RWPE2 (cell line): ENCODE measurements at places on chromosomes 11 and 22.
A peak's percentile ranks its signal among the peaks of the same experiment; 100 is the strongest.

DNA sequence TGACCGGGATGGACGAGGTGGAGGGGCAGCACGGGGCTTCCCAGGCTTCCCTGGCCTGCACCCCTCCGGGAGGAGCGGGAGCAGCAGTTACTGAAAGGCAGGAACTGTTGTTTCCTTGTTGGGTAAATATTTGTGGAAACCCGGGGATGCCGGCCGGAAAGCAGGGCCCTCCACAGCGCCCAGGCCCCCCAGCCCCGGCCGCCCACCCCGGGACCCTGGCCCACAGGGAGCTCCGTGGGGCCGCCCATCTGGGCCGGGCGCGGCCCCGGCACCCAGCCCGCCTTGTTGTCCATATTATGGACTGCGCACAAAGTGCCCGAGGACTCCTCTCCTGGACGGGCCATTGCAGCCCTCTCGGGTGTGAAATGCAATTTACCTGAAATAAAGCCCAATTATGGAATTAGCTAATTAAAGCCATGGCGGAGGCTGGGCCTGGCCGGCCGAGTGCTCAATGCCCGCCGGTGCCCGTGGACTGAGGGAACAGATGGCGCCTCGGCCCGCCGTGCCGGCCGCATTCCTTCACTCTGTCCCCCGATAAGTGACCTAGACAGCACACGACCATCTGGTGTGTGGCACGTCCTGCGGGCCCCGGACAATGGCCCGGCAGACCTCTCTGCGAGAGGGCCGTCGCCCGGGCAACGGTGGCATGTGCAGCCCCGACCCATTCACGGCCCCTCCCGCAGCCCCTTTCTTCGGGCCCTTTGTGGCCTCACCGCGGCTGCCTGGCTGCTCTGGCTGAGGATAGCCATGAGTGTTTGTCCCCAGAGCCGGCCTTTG, 35.4 kb downstream of the CDKN1C start:
- H3K4me3 ChIP-seq, result no peak overlapping the region
- no peak for DNase-seq
- no peak overlapping the region for H3K27ac ChIP-seq

DNA sequence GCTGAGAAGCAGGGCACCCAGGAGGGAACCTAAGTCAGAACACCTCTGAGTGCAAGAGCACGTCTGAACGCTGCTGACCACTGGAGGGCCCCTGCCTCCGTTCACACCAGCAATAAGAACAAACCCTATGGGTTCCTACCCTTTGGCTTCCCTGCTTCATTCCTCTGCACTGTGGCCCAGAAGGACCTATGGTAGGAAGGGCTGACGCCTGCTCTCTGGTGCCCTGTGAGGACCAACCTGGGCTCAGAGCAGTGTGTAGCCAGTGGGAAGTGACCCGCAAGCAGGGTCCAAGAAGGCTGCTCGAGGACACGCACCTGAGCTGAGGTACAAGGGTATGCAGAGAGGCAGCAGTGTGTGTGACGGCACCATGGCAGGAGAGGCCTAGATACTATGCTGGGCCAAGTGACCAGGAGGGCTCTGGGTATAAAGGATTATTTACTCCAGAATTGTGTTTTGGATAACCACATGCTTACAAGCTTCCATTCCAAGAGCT, 68.8 kb upstream of the CLTCL1 start:
- H3K4me1 ChIP-seq, result no peaks in the 10 kb centered on the region
- no peak overlapping the region for H3K27ac ChIP-seq
- peaks cover 84% of the 10 kb centered on the region for H3K36me3 ChIP-seq
- H3K4me3 ChIP-seq, result no peak overlapping the region
- H3K27me3 ChIP-seq, result no peaks in the 10 kb centered on the region

- H3K36me3 ChIP-seq, result no peaks in the 10 kb centered on the region
- DNase-seq, result no peak
- peaks cover 3% of the 10 kb centered on the region for H3K4me1 ChIP-seq
- H3K27me3 ChIP-seq, result no peaks in the 10 kb centered on the region
- no peak overlapping the region for H3K27ac ChIP-seq
These were observed 35.0 kb upstream of the OR9G4 start for GRCh38 chr11:56783448-56784041.

- no peaks in the 10 kb centered on the region for H3K4me1 ChIP-seq
- H3K36me3 ChIP-seq, result no peaks in the 10 kb centered on the region
- H3K27ac ChIP-seq, result no peak overlapping the region
- no peak overlapping the region for H3K4me3 ChIP-seq
- H3K27me3 ChIP-seq, result peaks cover 6% of the 10 kb centered on the region
- no peak for DNase-seq
These were observed 231.3 kb downstream of the BUD13 start for GRCh38 chr11:116541460-116541859.

DNA sequence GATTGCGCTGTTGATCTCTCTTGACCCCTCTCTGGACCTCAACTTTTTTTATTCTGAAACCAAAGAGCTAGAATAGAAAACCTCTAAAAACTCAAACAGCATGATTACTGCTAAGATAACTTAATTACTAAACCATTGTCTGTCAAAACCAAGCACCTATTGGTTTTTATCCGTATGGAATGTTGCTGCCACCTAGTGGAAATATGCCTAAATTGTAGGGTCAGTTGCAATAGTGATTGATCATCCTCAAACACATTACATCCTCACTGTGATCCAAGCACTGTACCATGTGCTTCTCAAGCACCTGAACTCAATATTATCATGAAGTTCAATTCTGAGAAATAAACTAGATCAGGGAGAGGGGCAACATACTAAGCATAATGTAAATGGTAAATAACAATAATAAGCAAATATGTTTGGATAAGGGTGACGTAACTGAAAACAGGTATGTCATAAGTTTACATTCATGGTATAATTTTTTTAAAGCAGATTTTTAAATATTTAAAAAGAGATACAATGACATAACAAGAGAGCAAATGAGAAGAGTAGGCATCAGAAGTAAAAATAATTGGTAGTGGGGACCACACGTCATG, 3.8 kb upstream of the OR5A2 start:
- H3K27me3 ChIP-seq, result peaks cover 5% of the 10 kb centered on the region
- no peak for DNase-seq
- no peaks in the 10 kb centered on the region for H3K4me1 ChIP-seq
- H3K27ac ChIP-seq, result no peak overlapping the region

DNA sequence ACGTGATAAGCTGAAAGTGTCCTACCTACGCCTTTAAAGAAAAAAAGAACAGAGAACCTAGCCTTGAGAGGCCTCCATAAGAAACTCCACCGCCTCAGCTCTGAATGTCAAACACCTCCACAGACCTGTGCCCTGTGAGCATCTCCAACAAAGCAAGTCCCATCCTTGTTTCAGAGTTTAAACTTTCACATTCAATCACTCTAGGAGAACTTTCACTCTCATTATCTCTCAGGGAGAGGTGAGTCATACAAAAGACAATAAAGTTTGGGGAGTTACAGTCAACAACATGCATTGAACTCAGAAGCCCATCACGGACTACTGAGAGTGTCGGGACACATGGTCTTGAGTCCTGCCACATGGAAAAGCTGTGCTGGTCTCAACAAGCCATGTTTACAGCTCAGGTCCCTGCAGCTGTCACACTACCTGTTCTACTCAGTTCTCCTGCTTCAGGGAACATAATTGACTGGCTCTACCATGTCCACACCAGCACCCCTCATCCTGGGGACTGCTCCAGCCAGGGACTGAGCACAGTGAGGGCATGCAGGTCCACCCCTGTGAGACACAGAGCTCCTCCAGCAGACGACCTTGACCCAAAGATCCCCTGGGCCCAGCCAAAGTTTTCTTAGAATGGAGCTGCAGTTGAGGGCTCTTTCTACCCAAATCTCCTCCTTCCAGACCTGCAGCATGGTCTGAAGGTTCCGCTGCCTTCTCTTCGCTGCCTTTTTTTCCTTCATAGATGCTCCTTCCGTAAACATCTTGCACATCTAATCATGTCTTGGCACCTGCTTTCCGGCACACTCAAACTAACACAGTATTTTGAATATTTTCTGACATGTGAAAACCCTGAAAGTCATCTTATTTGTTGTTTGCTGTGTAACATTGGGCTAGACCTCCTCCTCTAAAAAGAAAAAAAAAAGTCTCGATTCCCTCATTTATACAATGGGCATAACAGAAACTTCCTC, 114.9 kb downstream of the ETS1 start:
- peaks cover 92% of the 10 kb centered on the region for H3K36me3 ChIP-seq
- no peaks in the 10 kb centered on the region for H3K4me1 ChIP-seq
- no peaks in the 10 kb centered on the region for H3K27me3 ChIP-seq
- no peak for DNase-seq

- H3K36me3 ChIP-seq, result no peaks in the 10 kb centered on the region
- no peak for DNase-seq
- no peak overlapping the region for H3K27ac ChIP-seq
- peaks cover 2% of the 10 kb centered on the region for H3K4me1 ChIP-seq
These were observed 52.5 kb downstream of the C22orf31 start for GRCh38 chr22:29009148-29009547.

DNA sequence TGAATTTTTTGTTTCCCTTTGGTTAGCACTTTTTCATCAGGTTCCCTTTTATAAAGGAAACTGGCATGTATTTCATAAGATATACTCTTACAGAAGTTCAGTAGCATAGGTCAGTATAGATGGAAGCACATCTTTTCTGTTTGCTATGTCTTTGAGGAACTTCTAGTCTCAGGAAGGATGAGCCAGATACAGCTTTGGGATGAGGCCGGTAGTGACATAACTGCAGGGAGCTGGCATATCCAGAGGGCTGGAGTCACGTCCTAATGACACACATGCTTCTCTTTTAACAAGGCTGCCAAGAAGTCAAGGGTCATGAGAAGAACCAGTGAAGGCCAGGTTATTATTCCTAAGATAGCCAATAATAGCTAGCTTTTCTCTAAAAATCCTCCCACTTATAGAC, 33.3 kb upstream of the ADSL start:
- no peaks in the 10 kb centered on the region for H3K4me1 ChIP-seq
- H3K27ac ChIP-seq, result no peak overlapping the region
- peaks cover 80% of the 10 kb centered on the region for H3K36me3 ChIP-seq
- H3K27me3 ChIP-seq, result no peaks in the 10 kb centered on the region

DNA sequence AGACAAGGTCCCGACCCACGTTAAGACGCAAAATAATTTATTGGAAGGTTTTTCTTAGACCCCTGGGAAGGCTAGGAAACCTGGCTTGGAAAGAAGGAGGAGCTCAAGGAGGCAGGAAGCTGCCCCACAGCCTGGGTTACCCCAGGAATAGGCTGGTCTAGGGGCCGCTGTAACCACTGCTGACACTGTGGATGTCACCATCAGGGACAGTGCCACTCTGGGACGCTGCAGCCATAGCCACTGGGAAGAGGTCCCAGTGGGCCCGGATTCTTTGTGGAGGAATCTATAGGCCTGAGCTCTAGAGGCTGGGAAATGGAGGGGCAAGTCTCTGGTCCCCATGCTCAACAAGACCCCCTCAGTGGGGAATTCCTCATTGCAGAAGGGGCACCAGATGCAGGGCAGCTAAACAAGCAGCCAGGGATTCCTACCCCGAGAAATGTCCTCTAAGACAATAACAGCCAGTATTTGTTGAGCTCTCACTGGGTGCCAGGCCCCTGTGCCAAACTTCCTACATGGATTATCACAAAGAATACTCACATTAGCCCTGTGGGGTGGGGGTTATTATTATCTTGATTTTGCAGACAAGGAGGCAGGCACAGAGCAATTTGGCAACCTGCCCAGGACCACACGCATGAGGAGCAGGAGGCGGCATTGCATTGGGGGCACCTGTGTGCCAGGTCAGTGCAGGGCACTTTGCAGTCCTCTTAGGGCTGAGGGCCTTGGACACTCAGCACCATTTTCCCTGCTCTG, 19.5 kb upstream of the CHKA start:
- H3K4me1 ChIP-seq, result no peaks in the 10 kb centered on the region
- H3K27me3 ChIP-seq, result no peaks in the 10 kb centered on the region
- H3K36me3 ChIP-seq, result no peaks in the 10 kb centered on the region
- peak; percentile 37 for DNase-seq
- H3K27ac ChIP-seq, result no peak overlapping the region
- H3K4me3 ChIP-seq, result no peak overlapping the region

GRCh38 chr11:2533587-2534133, 88.9 kb downstream of the KCNQ1 start:
- H3K4me3 ChIP-seq, result peak overlapping the region; percentile 9
- peak overlapping the region; percentile 73 for H3K27ac ChIP-seq
- no peaks in the 10 kb centered on the region for H3K36me3 ChIP-seq
- H3K4me1 ChIP-seq, result peaks cover 17% of the 10 kb centered on the region

- H3K27me3 ChIP-seq, result no peaks in the 10 kb centered on the region
- no peaks in the 10 kb centered on the region for H3K36me3 ChIP-seq
- DNase-seq, result no peak
These were observed 69.7 kb upstream of the GALNT18 start for GRCh38 chr11:11691296-11692151.

- no peak overlapping the region for H3K27ac ChIP-seq
- no peaks in the 10 kb centered on the region for H3K4me1 ChIP-seq
- no peak overlapping the region for H3K4me3 ChIP-seq
- no peaks in the 10 kb centered on the region for H3K27me3 ChIP-seq
These were observed 19.8 kb downstream of the SAMM50 start for GRCh38 chr22:43975041-43975440.

DNA sequence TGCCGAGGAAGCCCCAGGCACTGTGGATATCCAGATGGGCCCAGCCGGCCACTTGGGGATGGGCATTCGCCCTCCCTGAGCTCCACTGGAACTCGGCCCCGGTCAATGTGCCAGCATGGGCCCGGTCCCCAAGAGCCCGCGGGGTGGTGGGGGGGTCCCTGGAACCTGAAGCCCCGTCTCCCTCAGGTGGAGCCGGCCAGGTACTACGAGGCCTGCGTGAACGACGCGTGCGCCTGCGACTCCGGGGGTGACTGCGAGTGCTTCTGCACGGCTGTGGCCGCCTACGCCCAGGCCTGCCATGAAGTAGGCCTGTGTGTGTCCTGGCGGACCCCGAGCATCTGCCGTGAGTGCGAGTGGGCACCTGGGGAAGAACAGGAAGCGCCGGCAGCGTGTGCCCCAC, 21.2 kb downstream of the MUC5AC start:
- H3K4me3 ChIP-seq, result no peak overlapping the region
- H3K27ac ChIP-seq, result no peak overlapping the region
- no peaks in the 10 kb centered on the region for H3K36me3 ChIP-seq
- DNase-seq, result no peak

GRCh38 chr11:97854357-97854756, 1166.4 kb upstream of the CNTN5 start:
- DNase-seq, result no peak
- H3K4me1 ChIP-seq, result no peaks in the 10 kb centered on the region
- H3K27ac ChIP-seq, result no peak overlapping the region
- H3K4me3 ChIP-seq, result no peak overlapping the region
- no peaks in the 10 kb centered on the region for H3K36me3 ChIP-seq

DNA sequence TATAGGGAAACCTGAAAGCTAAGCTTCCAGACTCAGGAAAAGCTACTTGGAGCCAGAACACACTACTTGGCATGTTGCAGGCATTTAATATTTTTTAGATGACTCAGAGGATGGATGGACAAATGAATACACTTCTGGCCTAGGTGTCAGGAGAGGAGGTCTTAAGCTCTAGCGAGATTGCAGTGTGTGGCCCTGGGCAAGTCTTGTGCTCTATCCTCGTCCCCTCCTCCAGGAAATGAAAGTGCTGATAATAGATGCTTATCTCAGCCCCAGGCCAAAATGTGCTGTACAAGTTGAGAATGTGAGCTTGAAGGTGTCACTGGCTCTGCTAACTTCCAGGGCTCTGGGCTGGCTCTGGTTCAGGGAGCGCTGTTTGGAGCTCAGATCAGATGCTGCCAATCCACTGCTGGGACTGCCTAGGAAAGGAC, 136.3 kb downstream of the PKNOX2 start:
- H3K4me3 ChIP-seq, result no peak overlapping the region
- no peaks in the 10 kb centered on the region for H3K36me3 ChIP-seq
- H3K27ac ChIP-seq, result peak overlapping the region; percentile 43
- H3K27me3 ChIP-seq, result no peaks in the 10 kb centered on the region
- peaks cover 12% of the 10 kb centered on the region for H3K4me1 ChIP-seq
